Activated CD4-positive, CD25-positive, alpha-beta regulatory T cell (primary cell): ENCODE measurements at places on chromosomes 2 and 18.

- no peak for DNase-seq
Measured at GRCh38 chr2:45177870-45178269, 168.6 kb upstream of the SIX2 start.

- DNase-seq, result no peak
Measured at GRCh38 chr2:167534443-167534842, 646.2 kb downstream of the XIRP2 start.

GRCh38 chr2:1488181-1488671 lies 75.0 kb downstream of the TPO start:
- no peak for DNase-seq

DNA sequence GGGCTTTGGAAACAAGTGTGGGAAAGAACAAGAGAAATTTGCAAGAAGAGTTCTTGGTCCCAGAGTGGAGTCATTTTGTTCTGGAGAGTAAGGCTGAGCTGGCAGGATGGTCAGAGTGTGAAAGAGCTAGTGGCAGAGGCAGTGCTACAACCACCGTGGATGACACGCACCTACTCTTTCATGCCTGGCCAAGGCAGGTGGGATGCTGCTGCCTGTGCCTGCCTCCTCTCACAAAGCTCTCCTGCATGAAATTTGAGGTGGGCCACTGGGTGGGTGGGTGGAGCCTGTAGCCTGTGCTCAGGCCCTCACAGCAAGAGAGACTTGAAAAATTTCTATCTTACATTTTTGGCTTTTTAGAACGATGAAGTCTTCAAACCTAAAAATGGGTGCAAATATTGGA lies 9.4 kb upstream of the INO80C start:
- no peak for DNase-seq

- DNase-seq, result no peak
Measured at GRCh38 chr2:103232865-103233264, 471.0 kb downstream of the TMEM182 start.

DNA sequence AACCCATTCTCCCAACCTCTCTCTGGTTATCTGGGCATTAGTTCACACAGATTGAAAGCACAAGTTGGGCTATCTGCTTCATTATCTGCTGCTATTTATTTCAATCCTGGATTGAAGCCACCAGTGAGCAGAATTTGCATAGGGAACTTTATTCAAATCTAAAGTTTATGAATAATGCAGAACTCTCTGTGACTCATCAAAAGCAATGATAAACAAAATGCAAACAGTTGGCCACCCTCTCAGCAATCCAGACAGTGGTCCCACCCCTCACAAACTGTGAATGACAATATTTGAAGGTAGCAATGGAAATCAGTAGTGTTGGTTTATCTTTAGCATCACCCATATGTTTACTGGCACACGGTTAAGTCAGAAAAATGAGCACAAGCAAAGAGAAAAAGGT lies 106.8 kb upstream of the TMEM178A start:
- no peak for DNase-seq
